ENCODE measurements at places on chromosomes 13 and 19.

GRCh38 chr19:47272448-47273312, 2.0 kb upstream of the INAFM1 start:
- DNase-seq = no peak

DNA sequence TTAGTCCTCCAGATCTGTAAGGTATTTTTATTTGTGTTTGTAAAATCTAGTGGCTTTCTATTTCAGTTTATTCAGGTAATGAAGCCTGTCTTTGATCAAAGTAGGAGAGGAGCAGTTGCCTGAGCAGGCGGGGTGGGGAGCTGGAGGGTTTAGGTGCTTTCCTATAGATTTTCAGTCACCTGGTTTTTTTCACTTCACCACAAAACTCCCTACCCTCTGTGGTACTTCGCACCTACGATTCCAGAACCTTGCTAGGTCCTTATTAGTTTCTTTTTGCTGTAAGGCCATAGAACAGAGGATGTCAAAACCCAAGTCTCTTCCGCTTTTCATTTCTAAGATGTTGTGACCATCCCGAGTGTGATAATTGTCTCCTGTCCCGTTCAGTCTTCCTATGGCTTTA, 26.6 kb downstream of the SLAIN1 start:
- no peak for DNase-seq

- no peak for DNase-seq
These were observed 10.4 kb upstream of the RASA3 start for GRCh38 chr13:114142640-114143490.

DNA sequence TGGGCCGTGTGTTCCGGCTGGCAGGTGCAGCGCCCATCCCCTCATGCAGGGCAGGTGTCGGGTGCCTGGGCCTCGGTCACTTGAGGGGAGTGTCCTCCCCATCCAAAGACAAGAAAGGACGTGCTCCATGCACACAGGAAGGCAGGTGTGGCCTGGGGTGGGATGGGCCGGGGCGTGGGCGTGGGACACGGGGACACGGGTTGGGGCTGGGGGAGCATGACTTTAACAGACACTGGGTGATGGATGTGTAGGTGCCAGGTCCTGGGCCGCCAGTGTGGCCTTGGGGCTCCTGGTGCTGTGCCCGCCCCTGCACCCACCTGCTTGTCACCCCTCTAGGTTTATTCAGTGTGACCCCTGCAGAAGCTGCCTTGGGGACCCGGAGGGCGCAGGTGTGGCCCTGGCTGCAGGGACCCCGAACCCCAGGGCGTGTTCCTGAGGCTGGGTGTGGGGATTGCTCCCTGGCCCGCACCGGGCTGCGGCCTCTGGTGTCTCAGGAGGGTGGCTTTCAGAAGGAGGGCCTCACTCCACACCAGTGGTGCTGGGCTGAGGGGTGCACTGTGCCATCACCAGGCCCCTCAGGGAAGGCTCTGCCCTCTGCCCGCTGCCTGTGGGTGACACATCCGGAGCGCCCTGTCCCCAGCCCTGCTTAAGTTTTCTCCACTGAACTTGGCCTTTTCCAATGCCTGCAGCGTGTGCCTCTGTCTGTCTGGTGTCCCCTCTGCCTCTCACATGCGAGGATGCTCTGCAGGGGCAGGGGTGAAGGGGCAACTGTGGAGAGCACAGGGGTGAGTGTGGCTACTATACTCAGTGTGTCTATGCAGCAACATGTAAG, 5.2 kb downstream of the TMEM255B start:
- DNase-seq = no peak

GRCh38 chr19:38919837-38920601, 8.0 kb upstream of the CCER2 start:
- no peak for DNase-seq

DNA sequence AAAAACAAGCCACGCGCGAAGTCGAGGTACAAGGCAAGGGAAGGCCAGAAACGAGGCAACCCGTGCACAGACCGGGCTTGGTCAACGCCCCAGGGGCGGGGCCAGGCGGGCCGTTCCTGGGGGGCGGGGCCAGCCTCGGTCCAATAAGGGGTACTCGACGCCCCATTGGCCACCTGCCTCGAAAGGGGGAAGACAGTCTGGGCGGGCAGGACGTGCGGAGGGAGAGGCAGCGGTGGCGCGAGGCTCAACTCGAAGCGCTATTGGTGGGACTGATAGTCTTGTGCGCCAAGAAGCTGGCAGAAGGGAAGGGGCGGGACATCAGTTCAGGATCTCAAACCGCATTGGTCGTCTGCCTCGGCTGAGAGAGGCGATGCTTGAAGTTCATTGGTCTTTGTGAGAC, at the start of gene LYPD4:
LYPD4 (minus strand) TSS at position 83 of the 400 bp plus-strand sequence. CDS start 5,398 bp downstream, outside the sequence.
- DNase-seq = no peak

GRCh38 chr19:13089139-13089856, 13.4 kb downstream of the LYL1 start:
- peak; percentile 70 for DNase-seq

DNA sequence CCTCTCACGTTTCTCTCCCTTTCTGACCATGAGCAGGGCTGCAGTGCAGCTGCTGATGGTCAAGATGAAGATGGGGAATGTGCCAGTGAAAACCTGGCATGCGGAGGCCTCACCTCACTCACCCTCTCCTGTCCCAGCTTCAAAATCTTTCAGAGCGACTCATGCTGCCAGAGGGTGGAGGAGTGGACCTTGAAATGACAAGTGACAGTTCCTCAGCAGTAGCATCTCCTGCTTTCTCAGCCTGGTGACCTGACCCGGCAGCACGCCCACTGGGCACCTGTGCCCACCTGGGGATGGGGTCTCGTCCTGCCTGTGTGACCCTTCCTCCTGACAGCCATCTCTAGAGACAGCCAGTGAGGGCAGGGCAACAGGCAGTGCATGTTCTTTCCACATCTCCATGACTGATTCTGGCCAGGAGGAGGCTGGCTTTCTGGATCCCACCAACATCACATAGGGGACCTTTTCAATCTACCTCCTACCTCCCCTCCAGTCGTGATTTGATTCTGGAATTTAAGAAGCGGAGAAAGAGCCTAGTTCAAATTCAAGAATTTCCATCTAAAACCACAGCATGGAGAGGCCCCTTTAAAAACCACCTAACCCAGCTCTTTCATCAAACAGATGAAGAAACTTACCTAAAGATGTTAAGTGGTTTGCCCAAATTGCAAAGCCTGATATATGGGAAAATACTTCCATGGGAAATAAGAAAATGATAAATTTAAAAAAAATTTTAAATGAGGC, 45.8 kb downstream of the RFX2 start:
- DNase-seq = peak; percentile 71

GRCh38 chr19:1076951-1077350, 10.0 kb downstream of the ARHGAP45 start:
- no peak for DNase-seq

GRCh38 chr13:27349458-27349857, 75.0 kb upstream of the GTF3A start:
- no peak for DNase-seq

All from H54 (cell line).